ENCODE measurements at places on chromosomes 7 and 10.

DNA sequence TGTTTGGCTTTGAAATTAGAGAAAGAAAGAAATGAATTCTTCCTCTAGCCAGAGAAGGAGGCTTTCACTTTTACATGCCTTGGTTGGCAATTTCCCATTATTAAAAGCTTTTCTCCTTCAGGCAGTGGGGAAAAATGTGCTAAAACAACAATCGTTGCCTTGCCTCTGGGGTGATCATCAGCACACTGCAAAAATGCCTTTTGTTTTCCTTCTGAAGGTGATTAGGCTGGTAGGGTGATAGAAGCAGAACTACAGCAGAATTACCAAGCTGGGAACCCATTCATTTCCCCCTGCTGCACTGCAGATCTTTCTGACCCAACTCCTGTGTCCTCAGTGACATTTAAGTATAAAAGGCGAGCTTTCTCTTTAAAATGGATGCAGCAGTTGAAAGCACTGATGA is 22.2 kb downstream of the ANK3 start:
- no peak for DNase-seq

- no peak for DNase-seq
Observed at GRCh38 chr7:44292420-44292817, 33.0 kb downstream of the CAMK2B start.

- DNase-seq: no peak
Observed at GRCh38 chr10:123451618-123452245, 214.4 kb upstream of the GPR26 start.

- no peak for DNase-seq
Observed at GRCh38 chr7:2029936-2030335, 202.8 kb downstream of the MAD1L1 start.

DNA sequence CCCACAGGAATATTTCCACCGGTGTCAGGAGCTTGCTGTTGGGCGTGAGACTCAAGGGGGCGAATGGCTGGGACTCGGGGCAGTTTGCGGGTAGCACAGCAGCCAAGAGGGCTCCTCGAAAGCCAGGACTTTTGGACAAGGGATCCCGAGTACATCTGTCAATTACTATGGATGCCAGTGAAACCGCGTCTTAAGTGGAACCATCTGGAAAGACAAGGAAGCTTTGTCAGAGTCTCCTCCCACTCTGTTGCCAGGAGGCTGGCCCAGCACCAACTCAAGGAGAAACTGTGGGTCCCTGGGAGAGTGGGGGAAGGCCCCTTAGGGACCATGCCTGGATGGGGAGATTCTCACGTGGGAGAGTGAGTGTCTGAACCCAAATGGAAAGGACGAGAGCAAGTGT is 57.1 kb downstream of the C10orf143 start:
- no peak for DNase-seq

Measured in COR-L47 (cell line).